ENCODE measurements at places on chromosomes 3 and 15.

- no peak for DNase-seq
Measured at GRCh38 chr15:28114721-28115622, 15.9 kb upstream of the OCA2 start.

GRCh38 chr3:20700714-20701113 lies 514.7 kb upstream of the SGO1 start:
- no peak for DNase-seq

DNA sequence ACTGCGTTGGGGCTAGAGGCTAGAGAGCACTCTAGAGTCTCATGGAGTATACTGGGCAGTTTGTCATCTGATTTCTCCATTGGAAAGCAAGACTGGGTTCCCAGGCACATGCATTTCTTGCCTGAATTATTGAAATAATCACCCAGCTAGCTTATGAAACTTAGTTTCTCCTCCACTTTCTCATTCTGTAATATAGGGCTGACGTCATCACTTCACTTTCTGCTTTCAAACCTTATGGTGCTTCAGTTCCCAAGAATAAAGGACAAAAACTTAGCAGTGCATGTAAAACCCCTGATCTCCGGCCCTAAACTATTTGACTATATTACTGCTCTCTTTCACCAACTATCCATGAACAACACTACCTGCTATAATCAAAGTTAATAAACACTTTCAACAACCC lies 147.9 kb downstream of the IGSF11 start:
- DNase-seq = no peak

- no peak for DNase-seq
Measured at GRCh38 chr3:113948015-113948917, 453 bp downstream of the ZDHHC23 start.

GRCh38 chr3:108985844-108986243 lies 32.2 kb upstream of the GUCA1C start:
- DNase-seq = no peak

DNA sequence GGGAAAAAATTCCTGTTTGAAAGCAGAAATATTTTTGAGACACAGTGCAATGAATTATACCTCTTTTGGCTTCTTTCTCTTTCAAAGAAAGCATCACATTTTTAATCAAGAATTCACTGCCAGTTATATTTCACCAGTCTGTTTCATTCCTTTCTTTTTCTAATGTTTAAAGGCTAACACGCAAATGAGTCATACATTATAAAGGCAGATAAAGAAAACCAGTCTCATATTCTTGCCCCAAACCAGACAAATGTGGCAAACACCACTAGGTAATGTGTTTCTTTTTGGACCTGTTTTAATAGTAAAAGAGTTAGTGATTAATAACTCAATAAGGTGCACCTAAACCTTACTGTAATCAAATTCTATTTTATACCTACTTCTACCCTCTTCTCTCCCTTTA lies 83.8 kb downstream of the PLOD2 start:
- no peak for DNase-seq

GRCh38 chr15:31004220-31004733 lies 12.8 kb upstream of the MTMR10 start:
- DNase-seq = no peak

GRCh38 chr3:18660059-18660458 lies 234.9 kb upstream of the SATB1 start:
- DNase-seq = no peak
